ENCODE measurements at places on chromosomes 4 and X.

DNA sequence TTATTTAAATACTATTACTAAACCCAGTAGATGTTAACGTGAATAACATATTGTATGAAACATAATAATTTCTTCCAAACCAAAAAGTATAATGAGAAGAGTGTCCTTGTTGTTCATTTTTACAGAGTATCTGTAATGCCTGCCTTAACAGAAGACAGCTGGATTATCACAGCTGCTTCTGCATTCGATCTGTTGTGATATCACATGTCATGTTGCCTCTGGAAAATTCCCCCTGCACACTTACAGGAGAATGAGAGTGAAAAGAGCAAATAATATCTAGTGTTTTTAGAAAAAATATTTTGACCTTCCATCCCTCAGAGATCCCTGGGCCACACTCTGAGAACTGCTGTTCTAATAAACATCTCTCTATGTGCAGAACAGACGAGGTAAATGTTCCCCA is 240.1 kb upstream of the NOCT start:
- no peak for DNase-seq

DNA sequence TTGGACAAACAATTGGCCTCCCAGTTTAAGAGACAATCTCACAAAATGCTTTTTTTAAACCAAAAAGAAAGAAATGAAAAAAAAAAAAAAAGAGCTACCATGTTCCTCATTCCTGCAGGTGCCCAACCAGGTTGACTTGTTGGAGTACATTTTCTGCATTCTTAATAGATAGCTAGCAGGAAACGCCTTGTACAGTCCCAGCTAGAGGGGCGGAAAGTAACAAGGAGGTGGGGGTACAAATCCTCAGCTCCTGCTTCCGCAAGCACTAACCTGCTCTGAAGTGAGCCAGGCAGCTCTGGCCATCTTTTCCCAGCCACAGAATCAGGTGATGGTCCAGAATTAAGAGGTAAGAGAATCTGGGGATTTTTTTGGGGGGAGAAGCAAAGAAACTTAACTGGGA is at the start of gene VGLL1:
Gene VGLL1, plus strand, starts transcription at position 265 of the 400 bp plus-strand sequence. CDS start 3,806 bp downstream, outside the sequence.
- no peak for DNase-seq

DNA sequence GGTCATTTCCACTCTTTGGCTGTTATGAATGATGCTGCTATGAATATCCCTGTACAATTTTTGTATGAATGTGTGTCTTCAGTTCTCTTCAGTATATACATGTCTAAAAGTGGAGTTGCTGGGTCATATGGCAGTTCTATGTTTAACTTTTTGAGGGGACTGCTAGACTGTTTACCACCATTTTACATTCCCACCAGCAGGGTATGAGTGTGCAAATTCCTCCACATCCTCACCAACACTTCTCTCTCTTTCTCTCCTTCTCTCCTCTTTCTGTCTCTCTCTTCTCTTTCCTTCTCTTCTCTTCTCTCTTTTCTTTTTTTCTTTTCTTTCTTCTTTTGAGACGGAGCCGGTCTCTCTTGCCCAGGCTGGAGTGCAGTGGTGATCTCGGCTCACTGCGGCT is 7.8 kb downstream of the WWC2 start:
- no peak for DNase-seq

GRCh38 chr4:1330761-1331590 is 16.0 kb upstream of the UVSSA start:
- DNase-seq = no peak

GRCh38 chrX:131217989-131218388 is 71.1 kb downstream of the IGSF1 start:
- DNase-seq = no peak

- no peak for DNase-seq
These were observed 451 bp upstream of the FGD1 start for GRCh38 chrX:54496517-54496852.

GRCh38 chr4:101083131-101083530 is 264.2 kb downstream of the PPP3CA start:
- no peak for DNase-seq

- DNase-seq = no peak
These were observed 74.1 kb downstream of the BANK1 start for GRCh38 chr4:101864660-101865059.

- no peak for DNase-seq
These were observed 57.2 kb downstream of the IRF2 start for GRCh38 chr4:184416913-184417734.

DNA sequence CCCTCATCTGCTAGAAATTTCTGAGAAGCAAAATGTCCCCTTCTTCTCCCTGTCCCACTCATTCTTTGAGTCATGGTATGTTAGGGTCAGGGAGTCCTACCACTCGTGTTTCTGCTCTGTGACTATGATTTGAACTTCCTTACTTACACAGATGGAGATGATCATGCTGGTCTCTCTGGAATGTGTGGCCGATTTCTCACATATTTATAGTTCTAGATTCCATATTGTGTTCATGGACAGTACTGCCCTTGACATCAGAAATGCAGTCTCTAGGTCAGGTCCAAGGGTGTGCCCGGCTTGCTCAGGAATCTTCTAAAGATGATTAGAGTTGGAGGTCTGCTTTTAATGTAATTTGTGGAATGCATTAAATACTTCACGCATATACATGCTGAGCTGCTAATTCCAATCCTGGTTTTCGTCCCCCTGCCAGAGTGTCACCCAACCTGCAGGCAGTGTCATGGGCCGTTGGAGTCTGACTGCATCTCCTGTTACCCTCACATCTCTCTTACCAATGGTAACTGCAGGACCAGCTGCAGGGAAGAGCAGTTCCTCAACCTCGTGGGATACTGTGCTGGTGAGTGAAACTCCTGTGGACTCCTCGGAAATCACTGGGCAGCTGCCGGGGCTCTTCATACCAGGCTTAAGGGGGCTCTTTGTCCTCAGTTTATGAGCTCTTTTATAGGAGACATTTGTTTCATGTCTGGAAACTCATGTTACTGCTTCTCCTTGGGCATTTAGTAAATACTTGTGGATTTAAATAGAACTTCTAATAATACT is 214.1 kb upstream of the ANXA3 start:
- DNase-seq = no peak

DNA sequence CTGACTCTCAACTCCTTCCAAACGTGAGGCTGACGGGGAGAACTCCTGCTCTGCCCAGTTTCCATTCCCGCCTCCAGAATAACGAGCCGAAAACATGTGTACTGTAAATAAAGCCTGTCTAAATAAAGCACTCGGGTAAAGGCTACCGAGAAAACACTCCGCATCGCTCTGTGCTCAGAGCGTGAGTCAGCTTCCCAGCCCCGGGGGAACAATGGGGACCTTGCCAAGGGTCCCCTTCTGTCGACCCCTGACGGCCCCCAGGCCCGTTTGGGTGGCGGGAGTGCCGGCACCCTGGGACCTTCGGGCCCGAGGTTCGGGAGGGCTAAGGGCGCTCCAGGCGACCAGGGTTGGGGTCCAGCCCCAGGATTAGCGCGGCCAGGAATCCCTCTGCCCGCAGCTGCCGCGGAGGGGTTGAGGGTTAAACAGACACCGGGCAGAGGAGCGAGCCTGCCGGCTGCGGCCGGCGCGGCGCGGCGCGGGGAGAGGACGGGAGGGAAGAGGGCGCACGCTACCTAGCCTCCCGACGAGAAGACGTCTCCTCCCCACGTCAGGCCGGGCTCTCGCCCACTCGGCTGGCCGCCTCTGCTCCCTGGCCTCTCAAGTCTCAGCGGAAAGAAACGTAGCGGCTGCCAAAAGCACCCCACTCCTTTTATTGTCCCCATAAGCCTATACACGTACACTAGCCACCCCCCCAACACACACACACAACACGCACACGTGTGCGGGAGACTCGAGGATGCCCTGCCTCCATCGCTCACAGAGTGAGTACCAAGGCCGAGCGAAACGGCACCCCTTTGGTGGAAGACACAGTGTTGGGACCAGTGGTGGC is 85.5 kb downstream of the BCOR start:
- DNase-seq = no peak

- DNase-seq = no peak
These were observed 5.1 kb upstream of the TREX2 start for GRCh38 chrX:153450949-153451277.

- no peak for DNase-seq
These were observed 85.0 kb upstream of the USP38 start for GRCh38 chr4:143099693-143100092.

GRCh38 chr4:55617587-55618197 is 18.4 kb downstream of the NMU start:
- no peak for DNase-seq

- DNase-seq = no peak
These were observed 43.1 kb downstream of the ADAMTS3 start for GRCh38 chr4:72525938-72526337.

- DNase-seq = peak; percentile 67
These were observed 8.2 kb downstream of the KLHL4 start for GRCh38 chrX:87525771-87526229.

GRCh38 chr4:183729430-183730328 is 70.6 kb downstream of the TRAPPC11 start:
- DNase-seq = peak; percentile 24

DNA sequence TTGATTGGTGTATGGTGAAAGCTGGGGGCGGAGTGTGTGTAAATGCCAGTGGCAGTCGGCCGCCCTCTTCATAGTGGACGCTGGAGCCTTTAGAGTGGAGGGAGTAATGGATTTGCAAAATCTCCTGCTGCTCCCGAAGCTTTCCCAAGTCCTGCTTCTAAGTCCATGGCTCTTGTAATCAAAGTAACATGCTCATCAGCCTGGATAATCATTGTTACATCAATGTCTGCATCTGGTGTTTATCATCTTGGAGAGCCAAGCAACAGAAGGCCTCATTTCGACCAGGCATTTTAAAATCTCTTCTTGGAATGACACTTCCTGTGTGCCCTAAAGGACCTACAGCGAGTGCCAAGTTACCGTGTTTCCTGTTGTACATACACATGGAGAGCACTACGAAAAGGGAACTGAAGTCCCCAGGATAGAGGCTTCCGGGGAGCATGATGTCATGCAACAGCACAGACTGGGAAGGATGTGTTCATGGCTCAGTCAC is 32.2 kb downstream of the UNC5C start:
- DNase-seq = no peak

DNA sequence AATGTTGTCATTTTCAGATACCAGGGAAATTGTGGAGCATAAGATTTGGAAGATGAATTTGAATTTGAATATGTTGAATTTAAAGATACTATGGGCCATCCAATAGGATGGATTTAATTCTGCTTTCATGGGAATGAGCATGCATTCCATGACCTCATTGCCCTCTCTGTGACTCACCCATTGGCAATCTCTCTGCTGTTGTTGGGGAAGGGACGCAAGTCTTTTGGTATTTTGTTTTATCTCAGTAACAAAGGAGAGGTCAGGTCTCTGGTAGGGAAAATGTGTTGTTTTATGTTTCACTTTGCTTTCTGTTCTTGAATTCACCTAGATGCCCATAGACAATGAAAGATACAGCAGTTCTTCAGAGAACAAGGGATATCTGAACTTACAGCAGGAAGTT is 42.1 kb upstream of the MAGEA4 start:
- peak; percentile 62 for DNase-seq

- no peak for DNase-seq
These were observed 14.2 kb downstream of the RGS12 start for GRCh38 chr4:3307060-3307459.

DNA sequence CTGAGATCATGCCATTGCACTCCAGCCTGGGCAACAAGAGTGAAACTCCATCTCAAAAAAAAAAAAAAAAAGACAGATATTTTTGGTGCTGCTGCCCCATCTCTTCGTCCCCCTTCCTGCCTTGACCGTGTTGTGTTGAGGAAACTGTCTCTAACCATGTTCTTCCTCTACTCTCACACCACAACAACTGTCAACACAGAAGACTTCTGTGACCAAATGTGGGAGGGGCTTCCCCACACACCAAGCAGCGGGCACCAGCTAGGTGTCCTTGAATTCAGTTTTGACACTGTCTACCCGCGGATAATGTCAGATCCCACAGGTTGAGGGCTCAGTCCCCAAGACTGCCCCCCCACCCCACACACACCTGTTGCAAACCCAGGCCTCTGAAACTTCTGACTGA is 104.7 kb upstream of the BCOR start:
- no peak for DNase-seq

GRCh38 chr4:177349191-177349590 is 39.5 kb downstream of the NEIL3 start:
- no peak for DNase-seq

DNA sequence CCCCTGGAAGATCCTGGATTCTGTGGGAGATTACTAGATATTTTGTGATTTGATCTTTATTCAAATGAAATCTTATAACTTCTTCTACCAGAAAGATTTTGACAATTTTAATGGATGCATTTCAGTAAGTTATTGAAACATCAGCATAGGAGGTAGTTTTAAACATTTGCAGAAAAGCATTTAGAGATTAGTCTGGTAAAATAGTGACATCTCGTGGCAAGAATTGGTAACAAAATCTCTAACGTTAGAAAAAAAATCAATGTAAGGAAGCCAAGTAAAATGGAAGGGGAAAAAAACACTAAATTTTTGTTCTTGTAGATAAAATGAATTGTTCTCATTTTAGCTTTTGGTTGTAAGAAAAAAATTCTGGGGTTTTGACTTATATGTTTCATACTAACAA is 73.3 kb downstream of the TASL start:
- peak; percentile 41 for DNase-seq

DNA sequence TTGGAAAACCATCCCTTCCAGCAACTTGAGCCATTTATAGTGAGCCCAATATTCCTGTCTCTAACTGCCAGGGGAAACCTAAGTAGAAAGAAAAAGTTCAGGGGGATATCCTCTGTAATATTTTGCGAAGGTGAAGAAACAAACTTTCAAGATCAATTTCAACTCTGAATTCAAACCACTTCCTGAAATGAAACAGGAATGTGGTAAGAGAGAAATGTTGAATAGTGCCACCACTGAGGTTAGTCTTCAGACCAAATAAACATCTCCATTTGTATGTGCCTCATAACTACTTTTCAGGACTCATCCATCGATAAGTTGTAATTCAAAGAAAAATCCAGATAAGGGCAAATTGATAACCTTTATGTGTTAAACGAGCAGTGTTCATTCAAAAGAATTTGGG is 128.7 kb downstream of the GABRB1 start:
- no peak for DNase-seq

DNA sequence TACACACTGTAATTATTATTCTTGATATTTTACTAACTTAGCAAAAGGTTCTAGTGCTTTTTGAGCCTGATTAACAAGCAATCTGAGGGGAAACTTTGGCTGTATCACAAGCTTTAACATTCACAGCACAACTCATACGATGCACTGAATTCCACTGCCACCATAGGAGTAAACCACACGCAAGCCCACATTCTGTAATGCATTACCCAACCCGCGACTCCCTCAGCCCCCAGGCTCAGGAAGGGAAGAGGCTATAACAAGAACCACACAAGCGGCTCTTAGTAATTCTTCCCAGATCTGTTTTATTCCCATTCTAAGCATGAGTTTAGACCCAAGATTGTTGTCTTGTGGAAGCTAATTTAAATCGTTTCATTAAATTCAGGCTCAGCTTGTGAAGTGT is 138.5 kb upstream of the TBL1X start:
- no peak for DNase-seq

DNA sequence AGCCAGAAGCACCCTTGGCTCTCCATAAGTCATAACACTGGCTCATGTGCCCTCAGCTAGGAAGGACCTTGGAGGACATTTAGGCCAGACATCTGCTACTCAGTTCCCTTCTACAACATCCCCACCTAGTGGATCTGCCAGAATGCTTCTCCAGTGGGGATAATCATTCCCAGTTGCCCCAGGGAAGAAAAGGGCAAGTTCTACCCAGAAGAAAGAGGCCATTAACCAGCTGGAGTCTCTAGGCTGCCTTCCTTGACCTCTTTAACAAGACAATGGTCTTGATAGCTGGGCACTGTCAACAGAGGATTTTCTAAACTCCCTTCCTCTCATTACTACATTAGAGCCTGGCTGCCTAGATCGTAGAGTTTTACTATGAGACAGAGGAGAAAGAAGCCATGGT is 42.0 kb downstream of the LGI2 start:
- peak; percentile 22 for DNase-seq

GRCh38 chr4:74930162-74930561 is 2.8 kb upstream of the PARM1 start:
- no peak for DNase-seq

Measured in Caki2 (cell line).